Stimulated activated effector memory CD8-positive, alpha-beta T cell treated with anti-CD3 and anti-CD28 coated beads, Interleukin-12 subunit alpha, Interleukin-12 subunit beta, amount 100 ng/mL, for 72 hours (primary cell): ENCODE measurements at places on chromosomes 2 and 18.

DNA sequence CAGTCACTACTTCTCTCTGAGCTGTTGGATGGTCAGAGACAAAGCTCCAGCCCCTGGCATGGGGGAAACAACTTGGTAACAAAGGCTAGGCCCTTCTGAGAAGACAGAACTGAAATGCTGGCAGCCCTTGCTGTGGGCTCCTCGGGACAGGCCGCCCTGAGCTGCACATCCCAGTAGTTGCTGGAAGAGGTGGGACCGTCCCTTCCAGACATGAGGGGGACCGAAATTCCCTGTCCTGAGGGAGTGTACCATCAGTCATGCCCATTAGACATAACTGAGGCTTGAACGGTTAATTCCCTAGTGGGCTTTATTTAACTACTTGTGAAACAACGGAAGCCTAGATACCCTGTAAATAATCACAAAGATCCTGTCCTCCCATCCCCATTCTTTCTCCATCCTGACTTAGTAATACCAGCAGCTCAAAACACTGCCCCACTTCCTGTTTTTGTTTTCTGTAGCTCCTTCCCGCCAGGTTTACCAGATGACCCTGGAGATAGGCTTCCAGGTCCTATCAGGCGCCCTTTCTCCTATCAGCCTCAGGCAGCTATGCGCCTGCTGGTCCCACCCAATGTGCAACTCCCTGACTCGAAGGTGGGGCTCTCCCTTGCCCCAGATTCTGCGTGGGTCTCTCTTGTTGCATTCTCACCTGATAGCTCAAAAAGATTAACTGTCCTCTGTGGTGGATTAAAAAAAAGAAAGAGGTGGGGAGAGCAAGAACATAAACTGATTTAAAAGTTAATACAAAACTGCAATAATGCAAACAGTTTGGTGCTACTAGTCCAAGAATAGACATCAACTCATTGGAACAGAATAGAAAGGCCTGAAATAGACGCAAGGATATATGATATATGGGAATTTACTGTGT is 37.0 kb upstream of the NT5DC4 start:
- DNase-seq: no peak

- DNase-seq: no peak
Measured at GRCh38 chr2:159201360-159202063, 85.0 kb downstream of the WDSUB1 start.

GRCh38 chr2:47724221-47724981 is 58.5 kb upstream of the MSH6 start:
- no peak for DNase-seq

GRCh38 chr2:2175381-2176090 is 155.5 kb downstream of the MYT1L start:
- no peak for DNase-seq

DNA sequence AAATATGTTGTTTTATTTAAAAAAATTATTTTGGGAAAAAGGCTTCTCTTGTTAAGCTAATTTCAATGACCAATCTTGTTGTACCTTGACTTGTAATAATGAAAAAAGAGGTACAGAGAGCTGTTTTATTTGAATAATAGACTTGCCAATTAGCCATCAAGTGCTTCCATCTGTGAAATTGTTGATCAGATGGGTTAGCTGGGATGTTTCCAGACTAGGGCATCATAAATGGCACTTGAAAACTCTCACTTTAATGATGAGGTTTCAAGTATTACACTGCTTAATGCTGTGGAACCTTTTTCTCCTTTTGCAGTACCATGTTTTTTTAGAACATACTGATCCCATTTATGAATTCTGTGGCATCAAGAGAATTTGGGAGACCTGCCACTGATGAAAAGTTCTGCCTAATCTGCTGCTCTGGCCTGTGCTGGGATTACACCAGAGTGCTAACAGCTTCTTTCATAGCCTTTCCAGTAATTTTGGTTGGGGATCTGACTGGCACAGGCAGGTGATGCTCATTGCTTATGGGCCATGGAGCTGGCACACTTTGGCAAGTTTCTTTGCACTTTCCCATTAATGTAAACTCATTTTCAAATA is 24.2 kb downstream of the PSMD14 start:
- DNase-seq: no peak

DNA sequence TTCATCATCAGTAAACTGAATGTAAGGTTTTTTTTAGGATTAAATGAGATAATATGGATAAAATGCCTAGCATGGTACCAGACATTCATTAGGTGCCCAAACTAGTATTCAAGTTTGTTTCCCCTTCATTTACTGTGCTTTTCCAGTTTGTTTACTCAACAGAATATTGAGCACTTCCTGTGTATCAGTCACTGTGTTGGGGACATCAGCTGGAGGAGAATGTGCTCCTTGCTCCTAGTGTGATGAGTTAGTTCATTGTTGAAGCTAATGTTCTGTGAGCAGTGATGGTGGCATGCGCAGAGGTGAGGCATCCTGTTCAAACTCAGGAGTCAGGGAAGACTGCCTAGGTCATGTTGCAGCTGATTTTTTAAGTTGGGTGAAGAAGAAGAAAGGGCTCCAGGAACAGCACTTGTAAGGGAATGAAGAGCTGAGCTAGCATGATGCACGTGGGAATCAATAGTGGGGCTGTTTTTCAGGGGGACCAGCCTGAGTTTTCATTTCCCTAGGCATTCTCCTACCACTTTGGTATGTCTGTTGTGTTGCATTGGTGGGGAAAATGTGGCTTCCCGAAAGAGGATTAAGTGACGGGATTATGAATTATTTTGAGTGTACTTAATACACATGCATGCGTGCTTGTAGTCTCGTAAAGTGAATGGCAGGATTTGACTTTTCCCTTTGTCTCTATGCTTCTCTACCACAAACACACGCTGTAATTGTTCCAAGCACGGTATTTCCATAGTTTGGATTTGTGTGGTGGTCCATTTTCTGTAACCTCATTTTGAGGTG is 23.7 kb downstream of the TTLL4 start:
- DNase-seq: no peak

DNA sequence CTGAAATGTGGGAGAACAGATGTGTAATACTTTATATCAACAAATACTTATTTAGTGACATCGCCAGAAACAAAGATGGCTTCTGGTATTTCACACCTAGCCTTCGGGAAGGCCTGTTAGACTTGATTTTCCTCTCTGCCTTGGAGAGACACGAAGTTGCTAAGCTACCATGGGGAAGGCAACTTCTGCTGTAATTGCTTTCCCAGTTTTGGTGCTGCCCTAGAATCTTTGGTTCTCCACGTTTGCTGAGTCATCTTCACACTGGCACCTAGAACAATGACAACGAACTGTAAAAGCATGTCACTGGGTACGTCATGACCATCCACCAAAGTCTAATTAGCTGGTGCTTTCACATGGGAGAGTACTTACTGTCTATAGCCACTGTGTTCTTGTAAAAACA is 58.7 kb upstream of the ACTR3 start:
- no peak for DNase-seq

DNA sequence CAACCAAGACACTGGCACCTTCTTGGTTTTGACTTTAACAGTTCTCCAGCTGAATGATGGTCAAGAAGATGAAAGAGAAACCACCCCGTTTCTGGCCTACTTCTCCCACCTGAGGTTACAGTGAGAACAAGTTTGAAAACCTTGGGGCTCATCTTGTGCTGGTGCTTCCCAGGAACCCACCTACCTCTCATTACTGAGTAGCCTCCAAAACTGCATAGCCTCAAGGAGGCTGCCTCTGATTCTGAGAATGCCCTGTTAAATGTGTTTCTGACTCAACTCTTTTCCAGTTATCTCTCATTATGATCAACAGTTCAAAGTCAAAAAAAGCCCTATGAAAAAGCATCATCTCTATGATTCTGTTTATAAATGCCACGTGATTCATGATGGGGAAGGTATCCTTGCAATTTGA is 121.9 kb downstream of the CACNB4 start:
- DNase-seq: peak; percentile 5

DNA sequence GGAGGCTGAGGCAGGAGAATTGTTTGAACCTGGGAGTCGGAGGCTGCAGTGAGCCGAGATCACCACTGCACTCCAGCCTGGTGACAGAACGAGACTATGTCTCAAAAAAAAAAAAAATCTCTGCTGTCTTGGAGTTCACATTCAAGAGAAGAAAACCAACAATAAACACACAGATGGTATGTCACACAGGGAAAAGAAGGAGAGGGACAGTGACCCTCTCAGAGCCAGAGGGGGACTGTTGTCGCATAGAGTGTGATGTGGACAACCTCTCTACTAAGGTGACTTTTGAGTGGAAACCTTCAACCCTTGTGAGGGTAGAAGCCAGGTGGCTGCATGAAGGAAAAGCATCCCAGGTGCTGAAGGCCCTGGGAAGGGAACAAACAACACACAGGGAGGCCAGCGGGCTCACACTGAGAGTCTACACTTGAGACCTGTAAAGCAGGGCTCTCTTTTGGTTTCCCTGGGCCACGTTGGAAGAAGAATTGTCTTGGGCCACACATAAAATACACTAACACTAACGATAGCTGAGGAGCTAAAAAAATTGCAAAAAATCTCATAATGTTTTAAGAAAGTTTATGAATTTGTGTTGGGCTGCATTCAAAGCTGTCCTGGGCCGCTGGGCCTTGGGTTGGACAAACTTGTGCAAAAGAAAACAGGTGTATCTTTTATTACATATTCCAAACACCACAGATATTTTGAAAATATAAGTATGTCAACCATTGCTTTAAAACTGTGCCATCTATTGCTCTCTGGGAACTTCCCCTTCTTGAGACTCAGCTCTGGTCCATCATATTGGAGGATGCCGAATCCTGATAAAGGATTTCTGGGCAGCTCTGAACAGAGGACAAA is 136.0 kb downstream of the DDX1 start:
- DNase-seq: no peak

DNA sequence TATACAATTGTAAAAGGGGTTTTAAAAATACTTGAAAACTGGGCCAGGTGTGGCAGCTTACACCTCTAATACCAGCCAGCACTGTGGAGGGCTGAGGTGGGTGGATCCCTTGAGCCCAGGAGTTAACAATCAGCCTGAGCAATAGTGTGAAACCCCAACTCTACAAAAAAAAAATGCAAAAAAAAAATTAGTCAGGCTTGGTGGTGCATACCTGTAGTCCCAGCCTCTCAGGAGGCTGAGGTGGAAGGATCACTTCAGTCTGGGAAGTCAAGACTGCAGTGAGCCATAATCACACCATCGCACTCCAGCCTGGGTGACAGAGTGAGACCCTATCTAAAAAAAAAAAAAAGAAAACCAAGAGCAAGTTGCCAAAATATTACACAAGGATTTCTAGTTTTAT is 182.7 kb downstream of the UBE2E3 start:
- no peak for DNase-seq

- no peak for DNase-seq
Measured at GRCh38 chr18:13455471-13455870, 236.9 kb downstream of the LDLRAD4 start.

DNA sequence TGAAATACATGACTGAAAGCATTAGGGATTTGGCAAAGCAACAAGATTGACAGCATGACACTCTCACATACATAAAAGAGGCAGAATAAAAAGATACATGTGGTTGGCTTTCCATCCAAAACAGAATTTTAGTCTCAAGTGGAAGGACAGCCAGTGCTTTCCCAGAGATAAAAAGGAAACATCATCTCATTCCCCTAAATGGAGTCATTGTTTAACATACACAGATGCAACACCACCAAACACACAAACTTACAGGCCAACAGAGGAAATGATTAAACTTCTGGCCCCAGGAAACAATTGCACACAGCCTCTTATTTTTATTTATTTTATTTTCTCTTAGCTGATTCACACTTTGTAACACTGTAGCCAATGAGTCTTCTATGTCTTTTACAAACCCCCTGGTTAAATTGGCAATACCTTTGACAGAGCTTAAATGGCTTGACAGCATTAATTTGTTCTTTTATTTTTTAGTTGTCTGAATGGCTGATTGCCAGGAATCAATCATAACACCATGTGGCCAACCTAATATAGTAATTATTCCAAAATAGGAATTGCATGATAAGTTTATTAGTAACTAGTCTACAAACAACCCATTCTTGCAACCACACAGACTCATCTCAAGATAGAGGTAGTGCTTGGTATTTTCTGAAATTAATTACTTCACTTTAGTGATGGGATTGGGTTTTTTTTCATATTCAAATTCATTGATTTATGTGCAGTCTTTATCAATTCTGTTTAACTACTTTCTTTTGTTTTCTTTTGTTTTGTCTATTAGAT is 190.5 kb downstream of the RND3 start:
- no peak for DNase-seq

- DNase-seq: no peak
Measured at GRCh38 chr2:229118336-229118735, 152.8 kb downstream of the PID1 start.

- no peak for DNase-seq
Measured at GRCh38 chr18:11322006-11322405, 172.6 kb upstream of the PIEZO2 start.

- no peak for DNase-seq
Measured at GRCh38 chr2:239466061-239466754, 65.4 kb upstream of the HDAC4 start.

DNA sequence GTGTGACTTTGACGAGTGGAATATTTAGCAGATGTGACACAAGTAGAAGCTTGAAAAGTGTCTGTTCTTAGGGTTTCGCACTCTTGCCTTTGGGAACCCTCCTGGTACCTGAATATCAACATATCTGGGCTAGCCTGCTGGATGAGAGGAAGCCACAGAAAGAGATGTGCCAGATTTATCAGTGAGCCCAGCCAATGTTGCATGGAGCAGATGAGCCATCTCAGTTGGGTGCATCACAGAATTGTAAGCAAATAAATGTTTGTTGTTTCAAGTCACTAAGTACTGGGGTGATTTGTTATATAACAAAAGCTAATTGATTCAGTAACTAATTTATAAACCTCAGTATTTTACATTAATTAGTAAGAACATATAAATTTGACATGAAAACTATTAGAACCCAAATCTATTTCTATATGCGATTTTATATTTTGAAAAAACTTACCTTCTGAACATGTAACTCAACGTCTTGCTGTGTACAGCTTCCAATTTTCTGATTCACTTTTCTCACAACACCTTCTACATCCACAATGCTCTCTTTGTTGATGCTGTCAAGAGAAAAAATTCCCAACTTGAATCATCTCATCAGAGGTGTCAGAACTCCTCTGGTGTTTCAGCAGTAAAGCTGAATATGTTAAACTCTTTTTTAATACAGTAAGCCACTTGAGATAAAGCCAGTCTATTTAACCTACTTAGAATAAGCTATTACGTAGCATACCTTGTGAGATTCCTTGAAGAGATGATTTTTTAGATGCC is 42.3 kb downstream of the DARS1 start:
- no peak for DNase-seq

DNA sequence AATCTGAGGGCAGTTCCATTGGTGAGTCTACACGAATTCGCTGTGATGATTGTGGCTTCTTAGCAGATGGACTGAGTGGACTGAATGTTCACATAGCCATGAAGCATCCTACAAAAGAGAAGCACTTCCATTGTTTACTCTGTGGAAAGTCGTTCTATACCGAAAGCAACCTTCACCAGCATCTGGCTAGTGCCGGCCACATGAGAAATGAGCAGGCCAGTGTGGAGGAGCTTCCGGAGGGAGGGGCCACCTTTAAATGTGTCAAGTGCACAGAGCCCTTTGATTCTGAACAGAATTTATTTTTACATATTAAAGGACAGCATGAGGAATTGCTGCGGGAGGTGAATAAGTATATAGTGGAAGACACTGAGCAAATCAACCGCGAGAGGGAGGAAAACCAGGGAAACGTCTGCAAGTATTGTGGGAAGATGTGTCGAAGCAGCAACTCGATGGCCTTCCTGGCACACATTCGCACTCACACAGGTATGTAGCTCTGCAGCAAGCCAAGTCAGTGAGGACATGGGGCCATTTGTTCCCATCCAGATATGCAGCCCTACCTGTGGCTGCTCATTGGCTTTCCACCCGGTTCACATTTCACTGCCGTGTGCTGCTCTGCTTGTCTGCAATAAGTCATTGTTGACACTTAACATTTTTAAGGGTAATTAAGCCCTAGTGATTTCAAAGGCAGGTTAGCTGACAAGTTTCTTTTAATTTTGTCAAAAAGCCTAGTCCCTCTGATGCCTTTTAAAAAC is 37.7 kb downstream of the ZNF407 start:
- DNase-seq: no peak
